Activated CD4-positive, alpha-beta T cell treated with anti-CD3 and anti-CD28 coated beads for 36 hours (primary cell): ENCODE measurements at places on chromosomes 12 and 14. TPM values are rescaled to one million over a fixed set of nuclear protein-coding genes. Genes with fewer than 3 reads are reported as not detected.

GRCh38 chr12:34600592-34601462, 578.5 kb downstream of the ALG10 start:
- no peak for DNase-seq

DNA sequence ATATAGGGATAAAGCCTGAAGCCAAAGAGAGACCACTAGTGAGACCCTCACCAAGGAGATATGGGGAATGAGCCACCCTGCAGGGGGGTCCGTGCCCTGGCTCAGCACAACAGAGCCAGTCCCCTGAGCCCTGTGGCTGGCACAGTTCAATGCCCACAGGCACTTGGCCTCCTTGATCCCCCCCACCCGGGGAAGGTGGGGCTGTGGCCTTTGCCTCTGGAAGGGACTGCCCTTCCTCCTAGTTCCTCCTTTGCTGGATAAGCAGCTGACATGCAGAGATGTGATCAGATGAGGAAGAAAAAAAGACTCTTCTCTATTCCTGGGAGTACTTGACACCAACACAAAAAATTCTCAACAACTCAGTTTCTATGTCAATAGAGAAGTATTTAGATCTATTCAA, 19.9 kb downstream of the TTC7B start:
- no peak for DNase-seq

- no peak for DNase-seq
These were observed 133.8 kb upstream of the CLEC14A start for GRCh38 chr14:38389681-38390080.

GRCh38 chr12:54300732-54301427, at the start of gene NFE2:
Gene NFE2, minus strand, starts transcription at chr12:54301015. Its CDS starts 5,767 bp downstream, at chr12:54295248.
- peak; percentile 58 for DNase-seq

- peak; percentile 12 for DNase-seq
These were observed 18.1 kb upstream of the SGPP1 start for GRCh38 chr14:63745858-63746425.

DNA sequence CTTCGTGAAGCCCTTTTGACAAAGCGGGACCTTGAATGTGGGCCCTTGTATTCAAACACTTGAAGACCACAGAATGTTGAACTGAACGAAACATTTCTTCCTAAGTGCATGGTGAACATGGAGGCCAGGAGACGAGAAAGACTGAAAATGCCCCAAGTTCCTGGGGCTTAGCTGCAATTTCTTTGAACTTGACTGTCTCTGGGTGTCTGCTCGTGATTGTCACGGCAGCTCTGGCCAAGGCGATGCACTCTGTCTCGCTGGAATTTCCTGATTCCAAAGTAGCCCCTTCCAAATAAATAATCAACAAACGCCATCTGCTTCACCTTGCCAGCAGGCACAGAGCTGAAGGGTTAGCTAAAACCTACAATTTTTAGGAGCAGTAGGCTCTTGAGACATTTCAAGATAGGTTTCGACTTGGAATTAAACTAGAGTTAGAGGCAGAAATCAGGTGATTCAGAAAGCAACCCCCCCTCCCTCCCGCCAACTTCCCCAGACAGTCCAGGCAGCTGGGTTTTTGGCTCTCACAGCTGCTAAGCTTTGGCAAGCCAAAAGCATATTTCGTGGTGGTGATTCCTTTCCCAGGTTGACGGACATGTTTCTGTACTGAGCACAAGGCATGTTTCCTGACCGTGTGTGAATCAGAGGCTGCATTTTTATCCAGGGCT, 13.5 kb upstream of the IRF2BPL start:
- no peak for DNase-seq

GRCh38 chr12:130203151-130203550, 40.9 kb downstream of the FZD10 start:
- no peak for DNase-seq

Gene NINJ2
- 5.7 TPM for total RNA-seq

Gene NANOG
- total RNA-seq, result not detected

Gene FOXA1
- total RNA-seq, result 0.07 TPM

Gene RDH16
- total RNA-seq, result 0.32 TPM

Gene COL2A1
- total RNA-seq, result not detected

Gene BDKRB1
- not detected for total RNA-seq
